Uterus (tissue), 4 donors: ENCODE measurements at places on chromosomes 5 and 9. TPM values are rescaled to one million over a fixed set of nuclear protein-coding genes. Genes with fewer than 3 reads are reported as not detected.

The CDC20B gene
- not detected for total RNA-seq

The QRFP gene
- total RNA-seq: not detected

The NUTM2F gene
- not detected for total RNA-seq

The PIP5KL1 gene
- 3.2 TPM for total RNA-seq

The ZNF354B gene
- total RNA-seq: 25.8 TPM

The TMEM252 gene
- total RNA-seq: not detected

The PDGFRB gene
- total RNA-seq: 133 TPM

The FOXD4L5 gene
- total RNA-seq: not detected

The GMCL2 gene
- not detected for total RNA-seq

The PRR7 gene
- 1.9 TPM for total RNA-seq

The CRHBP gene
- 1.3 TPM for total RNA-seq
